Islet precursor cell (in vitro differentiated cells): ENCODE measurements at places on chromosomes 1 and 21.
A peak's percentile ranks its signal among the peaks of the same experiment; 100 is the strongest.

DNA sequence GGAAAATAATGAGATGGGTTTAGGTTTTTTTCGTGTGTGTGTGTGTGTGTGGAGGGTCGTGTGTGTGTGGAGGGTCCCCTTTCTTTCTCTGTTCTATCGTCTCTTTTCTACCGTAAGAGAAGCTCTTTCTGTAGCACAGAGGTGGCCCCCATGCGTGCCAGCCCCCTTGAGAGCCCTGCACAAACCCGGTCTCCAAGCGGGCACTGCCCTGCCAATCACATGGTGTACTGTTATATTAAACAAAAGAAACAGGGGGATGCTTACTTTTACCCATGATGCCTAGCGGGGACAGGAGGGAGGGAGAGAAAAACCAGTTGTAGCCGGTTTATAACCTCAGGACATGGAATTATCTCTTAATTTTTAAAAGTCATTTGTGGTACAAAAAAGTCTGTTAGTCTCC, 41.0 kb downstream of the GATAD2B start:
- no peak for DNase-seq

DNA sequence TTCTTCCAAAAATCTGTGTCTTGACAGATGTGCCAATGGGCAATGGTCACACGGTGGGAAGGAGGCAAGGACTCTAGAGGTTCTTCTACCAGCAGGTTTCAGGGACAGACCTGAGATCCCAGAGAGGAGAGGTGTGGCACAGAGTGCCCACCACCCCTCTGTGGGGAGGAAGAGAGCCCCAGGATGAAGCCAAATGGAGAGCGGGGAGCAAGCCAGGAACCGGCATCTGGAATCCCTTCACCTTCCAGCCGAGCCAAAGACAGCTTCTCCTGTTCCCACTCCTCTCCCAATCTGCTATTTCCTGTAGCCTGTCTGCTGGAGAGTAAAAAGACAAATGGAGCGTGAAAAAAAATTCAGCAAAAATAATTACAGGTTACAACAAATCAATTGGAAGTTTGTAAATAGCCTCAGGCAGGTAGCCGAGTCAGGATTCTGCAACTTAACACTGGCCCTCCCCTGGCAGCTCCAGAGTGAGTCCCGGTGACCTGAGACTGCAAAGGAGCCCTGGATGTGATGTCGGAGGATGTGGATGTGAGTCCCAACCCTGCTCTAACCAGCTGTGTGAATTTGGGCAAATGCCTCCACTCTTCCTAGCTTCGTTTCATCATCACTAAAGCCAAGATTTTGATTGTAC, 45.4 kb upstream of the LRRN2 start:
- DNase-seq, result no peak

GRCh38 chr1:110440877-110441276, 10.1 kb upstream of the PROK1 start:
- no peak for DNase-seq

DNA sequence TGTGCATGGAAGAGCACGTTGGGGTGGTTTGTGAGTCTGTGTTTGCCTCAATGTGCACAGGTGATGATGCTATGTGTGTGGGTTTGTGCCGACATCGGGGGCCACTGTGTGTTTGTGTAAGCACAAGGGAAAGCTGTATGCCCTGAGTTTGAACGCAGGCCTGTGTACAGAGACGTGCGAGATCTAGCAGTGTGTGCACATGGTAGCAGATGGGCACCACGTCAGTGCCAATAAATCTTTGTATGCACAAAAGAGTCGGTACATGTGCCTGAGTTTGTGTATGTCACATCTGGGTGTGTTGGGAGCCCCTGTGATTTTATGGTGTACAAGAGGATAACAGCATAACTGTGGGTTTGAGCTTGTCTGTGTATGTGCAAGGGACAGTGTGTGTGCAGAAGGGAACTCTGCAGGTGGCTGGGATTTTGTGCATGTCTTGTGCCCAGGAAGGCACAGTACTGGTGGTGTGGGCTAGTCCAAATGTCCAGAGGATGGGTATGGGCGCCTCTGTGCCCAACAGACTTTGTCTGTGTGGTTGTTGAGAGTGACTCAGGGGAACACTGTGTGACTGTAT, 32.0 kb upstream of the WASF2 start:
- DNase-seq, result no peak

- DNase-seq, result no peak
Observed at GRCh38 chr1:1939296-1940122, 20.4 kb upstream of the TMEM52 start.

DNA sequence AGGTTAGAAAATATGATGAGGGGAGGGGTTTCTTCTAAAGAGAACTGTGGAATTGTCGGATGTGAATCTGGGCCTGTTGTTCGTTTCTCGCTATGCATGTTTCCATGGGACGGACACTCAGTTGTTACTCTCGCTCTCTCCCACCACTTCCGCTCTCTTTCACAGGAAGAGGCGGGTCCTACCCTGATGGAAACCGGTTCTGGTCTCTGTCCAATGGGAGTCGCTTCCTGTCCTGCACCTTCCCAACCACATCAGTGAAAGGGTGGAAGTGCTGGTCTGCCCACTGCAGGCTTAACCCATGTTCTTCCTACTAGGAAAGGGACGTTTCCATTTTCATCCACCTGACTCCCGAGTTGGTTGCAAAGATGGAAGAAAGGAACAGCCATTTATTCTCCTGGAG, 119.4 kb downstream of the KCNJ15 start:
- no peak for DNase-seq

GRCh38 chr1:162200096-162200847, 130.8 kb downstream of the NOS1AP start:
- peak; percentile 43 for DNase-seq

DNA sequence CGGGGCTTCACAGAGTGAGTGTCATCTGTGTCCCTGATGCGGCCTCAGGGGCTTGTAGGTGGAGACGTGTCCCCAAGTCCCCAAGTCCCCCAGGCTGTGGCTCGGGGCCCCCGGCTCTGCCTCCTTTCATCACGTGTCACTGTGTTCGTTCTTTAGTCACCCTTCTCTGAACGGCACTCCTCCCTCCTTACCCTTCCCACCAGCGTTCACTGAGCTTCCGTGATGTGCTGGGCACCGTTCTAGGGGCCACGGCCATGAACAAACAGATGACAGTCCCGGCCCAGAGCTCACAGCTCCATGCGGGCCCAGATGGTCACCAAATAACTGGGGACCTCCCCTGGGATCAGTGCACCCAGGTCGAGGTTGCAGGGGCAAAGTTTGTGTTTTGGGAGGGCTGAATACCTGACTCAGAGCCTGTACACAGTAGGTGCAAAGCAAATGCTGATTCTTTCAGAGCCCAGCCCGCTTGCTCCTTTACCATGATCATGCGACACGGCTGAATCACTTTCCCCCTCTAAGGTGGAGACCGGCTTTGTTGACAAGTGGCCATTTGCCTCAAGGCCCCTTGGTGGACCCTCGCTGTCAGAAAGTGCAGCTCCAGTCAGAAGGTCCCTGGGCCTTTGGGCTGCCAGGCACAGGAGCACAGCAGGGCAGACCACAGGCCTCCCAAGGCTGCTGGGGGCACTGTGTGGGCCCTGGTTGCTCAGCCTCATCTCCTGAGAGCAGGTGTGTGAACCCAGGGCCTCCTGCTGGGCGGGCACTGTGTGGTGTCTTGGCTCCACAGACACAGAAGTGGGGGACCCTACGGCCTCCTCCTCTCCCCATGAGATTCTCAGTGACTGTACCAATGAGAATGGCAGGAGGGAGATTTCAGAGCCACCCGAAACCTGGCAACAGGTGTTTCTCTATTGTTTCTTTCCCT, 592.5 kb downstream of the PTPRU start:
- peak; percentile 36 for DNase-seq

DNA sequence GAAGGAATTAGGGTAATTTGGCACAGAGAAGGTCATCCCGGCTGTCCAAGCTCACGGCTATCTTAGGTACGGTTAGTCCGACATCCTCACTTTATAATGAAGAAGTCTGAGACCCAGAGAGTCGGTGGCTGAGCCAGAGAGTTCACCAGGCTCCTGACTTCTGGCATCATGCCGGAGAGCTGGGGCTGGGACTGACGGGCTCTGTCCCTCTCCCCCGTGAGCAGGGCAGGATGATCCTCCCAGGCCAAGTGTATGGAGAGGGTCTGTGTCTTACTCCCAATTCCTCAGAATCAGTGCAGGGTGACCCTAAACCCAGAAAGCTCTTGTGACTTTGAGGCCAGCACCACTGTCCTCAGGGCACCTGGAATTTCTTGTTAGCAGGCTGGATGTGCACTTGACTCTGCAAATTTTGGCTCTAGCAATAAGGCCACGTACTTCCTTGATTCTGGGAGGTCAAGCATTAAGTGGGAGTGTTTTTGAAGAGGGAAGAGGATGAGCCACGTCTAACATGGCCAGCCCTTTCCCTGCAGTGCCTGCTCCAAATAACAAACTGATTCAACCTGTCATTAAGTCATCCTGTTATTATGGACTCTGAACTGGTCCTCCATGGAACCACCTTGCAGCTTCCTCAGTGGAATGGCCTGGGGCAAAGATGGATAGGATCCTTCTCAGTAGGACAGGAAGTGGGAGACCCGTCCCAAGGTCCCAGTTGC, 20.8 kb upstream of the BTG2 start:
- DNase-seq, result no peak

- DNase-seq, result no peak
Observed at GRCh38 chr1:95221306-95221705, 12.7 kb upstream of the RWDD3 start.

GRCh38 chr1:195345149-195345548, 1263.1 kb downstream of the KCNT2 start:
- peak; percentile 79 for DNase-seq

- peak; percentile 86 for DNase-seq
Observed at GRCh38 chr1:23718482-23718881, 24.8 kb upstream of the ELOA start.

- no peak for DNase-seq
Observed at GRCh38 chr21:34219334-34220060, 144.3 kb upstream of the KCNE2 start.

- DNase-seq, result peak; percentile 97
Observed at GRCh38 chr1:21324368-21325141, 34.3 kb upstream of the ECE1 start.

DNA sequence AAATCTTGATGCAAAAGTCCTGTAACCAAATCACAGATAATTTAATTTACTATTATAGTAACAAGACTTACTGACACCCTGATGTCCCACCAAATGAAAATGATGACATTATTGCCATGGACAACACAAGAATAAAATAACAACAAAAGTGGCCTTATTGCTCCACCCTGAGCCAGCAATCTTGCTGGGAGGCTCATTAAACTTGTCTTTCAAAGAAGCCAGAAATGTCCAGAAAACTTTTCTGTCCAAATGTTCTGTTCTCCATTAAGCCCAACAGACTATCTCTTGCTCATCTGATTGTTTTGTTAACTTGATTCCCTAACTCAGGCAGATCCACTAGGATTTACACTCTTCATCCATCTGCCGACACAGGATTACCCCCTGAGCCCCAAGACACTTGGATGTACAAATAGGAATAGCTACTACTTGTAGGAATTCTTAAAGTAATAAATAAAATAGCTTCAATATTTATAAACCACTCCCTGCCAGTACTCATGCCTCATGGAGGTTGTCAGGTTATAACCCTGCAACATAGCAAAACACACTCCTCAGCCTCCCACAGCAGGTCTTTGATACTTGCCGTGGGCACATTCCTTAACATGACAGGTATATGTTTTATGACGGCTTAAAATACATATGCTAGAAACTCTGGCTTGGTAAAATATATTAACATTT, 84.9 kb downstream of the PTPN14 start:
- no peak for DNase-seq

DNA sequence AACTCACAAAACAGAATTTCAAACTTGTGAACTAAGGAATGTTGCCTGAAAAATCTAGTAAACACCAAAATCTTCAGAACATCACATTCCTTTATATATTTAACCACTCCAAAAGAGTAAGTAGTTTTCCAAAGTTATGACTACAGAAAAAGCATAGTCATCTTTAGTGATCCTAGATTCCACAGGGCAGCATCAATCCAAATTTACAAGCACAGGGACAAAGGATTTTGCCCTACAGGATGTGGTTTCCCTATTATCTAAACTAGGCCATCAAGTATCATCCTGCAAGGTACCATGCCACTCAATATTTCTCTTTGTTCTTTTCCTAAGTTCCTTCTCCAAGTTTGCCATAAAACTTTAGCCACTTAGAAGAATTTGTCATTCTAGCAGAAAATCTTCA, 33.0 kb downstream of the COP1 start:
- no peak for DNase-seq

- no peak for DNase-seq
Observed at GRCh38 chr1:234605983-234606783, 3.8 kb downstream of the IRF2BP2 start.

DNA sequence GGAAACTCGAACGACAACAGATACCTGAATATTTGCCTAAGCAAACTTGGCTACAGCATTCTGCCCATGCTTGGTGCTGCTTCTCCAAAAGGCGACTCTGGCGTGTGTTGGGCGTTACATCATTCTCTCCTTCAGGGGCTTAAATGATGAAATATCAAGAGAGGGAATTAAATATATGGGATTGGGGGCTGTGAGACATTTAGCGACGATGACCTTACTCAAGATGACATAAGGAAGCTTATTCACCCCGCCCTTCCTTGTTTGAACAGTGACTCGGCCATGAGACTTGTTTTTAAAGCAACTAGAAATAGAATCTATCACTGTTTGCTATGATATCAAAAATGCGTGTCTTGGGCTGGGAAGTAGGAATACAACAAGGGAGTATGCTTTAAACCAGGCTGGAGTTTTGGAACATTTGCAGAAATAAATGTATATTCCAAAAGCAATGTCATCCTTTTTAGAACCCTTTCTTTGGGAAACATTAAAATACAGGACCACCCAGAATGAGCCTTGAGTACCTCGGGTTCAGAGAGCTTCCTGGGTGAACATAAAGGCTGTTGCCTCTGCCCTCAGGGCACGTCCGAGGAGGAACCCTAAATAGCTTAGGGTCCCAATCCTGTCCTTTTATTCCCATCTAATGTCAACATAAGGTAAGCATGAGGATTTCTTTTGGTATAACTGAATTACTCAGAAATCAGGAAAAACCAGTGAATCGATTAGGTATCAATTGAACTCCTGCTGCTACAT, 123.3 kb upstream of the SLC45A1 start:
- no peak for DNase-seq

DNA sequence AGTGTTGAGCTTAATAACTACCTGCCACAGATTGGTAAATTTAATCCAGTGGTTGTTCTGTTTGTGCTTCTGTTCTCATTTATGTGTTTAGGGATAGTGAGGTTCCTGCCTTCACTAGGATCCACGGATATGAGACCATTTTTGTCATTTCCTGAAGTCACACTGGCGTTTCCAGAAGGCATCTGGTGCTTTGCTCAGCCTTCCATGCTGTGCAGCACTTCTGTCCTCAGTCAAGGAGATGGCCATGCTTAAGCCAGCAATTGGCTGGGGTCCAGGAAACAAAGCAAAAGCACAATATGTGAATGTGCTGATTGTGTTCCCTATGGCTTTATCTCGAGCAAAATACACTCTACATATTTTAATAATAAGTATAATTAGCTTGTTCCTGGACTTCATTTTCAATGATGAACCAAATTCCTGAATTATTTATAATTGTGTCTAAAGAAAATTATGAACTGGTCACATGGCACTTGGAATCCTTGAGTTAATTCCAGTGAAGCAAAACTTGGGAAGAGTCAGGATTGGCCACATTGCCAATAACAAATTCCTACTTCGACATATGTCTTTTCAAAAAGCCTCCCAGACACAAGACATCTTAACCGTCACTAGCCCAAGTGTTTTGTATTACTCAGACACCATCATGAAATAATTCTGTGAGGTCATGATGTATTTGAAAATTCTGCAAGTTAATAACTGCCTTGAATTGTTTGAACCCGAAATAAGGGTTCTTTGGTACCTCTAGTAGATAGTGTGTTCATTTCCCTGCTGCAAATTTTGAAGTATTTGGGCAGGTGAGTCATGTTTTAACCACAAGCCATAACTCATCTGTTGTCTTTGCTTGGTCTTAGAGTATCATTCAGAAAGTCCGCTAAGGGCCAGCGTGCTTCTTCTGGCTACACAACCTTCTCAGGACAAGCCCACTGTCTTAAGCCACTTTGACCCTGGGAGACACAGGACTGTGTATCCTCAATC, 412.4 kb downstream of the DISC1 start:
- no peak for DNase-seq
